ENCODE measurements at places on chromosomes 12 and 14.
A peak's percentile ranks its signal among the peaks of the same experiment; 100 is the strongest.

- no peak for DNase-seq
These were observed 35.4 kb upstream of the EIF5 start for GRCh38 chr14:103298620-103299019.

DNA sequence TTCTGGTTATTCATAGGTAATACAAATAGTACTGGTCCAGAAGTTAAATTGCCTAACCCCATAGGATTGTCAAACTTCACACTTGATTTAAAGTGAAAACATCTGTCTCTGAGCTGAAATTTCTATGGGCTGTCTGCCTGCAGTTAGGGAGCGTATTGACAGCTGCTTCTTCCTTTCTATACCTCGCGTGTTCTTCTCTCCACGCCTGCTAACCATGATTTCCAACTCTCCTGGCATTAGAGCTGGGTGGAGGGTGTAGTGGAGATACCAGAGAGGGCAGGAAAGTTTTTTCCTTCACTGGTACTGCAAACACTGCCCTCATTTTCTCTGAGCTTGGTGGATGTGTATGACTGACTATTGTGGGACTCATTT is 429.0 kb upstream of the FBXO33 start:
- no peak for DNase-seq

GRCh38 chr12:12033824-12034223 is 36.9 kb upstream of the BCL2L14 start:
- no peak for DNase-seq

- no peak for DNase-seq
These were observed 853 bp downstream of the TTC9 start for GRCh38 chr14:70642303-70643235.

GRCh38 chr14:45492876-45493275 is 239.9 kb upstream of the MIS18BP1 start:
- DNase-seq: no peak

DNA sequence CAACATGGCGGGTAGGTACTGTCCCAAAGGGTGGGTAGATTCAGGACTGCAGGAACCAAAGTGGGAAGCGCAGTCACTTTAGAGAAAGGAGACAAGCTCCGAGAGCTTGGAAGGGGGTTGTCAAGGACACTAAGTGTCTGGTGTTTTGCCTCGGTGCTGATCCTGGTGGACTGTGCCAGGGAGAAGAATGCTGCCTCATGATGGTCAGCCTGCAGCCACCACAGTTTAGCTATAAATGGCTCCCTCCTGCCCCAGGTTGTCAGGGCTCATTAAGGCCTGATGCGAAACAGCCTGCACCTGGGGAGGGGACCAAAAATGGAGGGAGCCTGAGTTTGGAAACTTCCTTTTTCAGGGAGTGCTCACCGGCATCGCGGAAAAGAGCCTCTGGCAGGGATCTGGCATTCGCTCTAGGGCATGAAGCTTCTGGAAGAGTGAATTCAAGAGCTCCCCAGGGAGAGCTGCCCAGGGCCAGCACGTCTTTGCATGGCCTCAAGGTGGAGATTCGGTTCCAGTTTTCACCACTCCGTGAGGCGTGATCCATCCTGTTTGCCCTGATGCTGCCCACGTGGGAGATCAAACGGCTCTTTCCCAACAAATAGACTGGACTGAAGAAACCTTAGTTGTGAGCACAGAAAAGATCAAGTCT is 164.0 kb downstream of the FOXN3 start:
- no peak for DNase-seq

GRCh38 chr12:115230606-115231005 is 546.6 kb upstream of the TBX3 start:
- DNase-seq: no peak

- no peak for DNase-seq
These were observed 37.9 kb downstream of the GLIPR1L2 start for GRCh38 chr12:75428767-75429166.

DNA sequence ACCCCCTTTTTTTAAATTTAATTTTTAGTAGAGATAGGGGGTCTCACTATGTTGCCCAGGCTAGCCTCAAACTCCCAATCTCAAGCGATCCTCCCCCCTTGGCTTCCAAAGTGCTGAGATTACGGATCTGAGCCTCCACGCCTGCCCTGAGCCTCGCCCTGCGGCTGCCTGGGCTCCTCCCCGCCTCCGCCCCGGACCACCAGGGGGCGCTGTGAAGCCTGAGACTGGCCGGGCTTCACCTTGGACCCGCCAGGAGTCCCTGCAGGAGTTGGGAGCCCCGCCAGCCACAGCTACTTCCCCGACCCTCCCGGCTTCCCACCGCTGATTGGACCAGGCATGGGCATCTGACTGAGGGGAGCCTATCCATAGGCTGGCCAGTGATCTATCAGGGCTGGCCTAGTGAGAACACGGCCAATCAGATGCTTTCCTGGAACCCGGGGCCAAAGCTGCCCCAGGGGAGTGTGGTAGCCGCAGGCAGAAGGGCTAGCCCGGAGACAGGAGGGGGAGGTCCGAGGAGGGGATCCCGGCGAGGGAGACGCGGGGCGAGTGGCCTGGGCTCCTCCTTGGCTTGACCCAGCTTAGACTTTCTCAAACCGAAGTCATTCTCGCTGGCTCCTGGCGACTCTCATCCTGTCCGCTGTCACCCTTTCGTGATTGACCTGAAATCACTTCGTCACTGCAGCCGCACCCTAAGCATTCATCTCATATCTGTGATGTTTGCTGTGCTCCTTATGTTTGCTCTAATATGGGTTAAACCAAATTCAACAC is 15.1 kb upstream of the ANKRD9 start:
- peak; percentile 95 for DNase-seq

GRCh38 chr12:95385246-95386035 is 88.5 kb upstream of the METAP2 start:
- DNase-seq: no peak

DNA sequence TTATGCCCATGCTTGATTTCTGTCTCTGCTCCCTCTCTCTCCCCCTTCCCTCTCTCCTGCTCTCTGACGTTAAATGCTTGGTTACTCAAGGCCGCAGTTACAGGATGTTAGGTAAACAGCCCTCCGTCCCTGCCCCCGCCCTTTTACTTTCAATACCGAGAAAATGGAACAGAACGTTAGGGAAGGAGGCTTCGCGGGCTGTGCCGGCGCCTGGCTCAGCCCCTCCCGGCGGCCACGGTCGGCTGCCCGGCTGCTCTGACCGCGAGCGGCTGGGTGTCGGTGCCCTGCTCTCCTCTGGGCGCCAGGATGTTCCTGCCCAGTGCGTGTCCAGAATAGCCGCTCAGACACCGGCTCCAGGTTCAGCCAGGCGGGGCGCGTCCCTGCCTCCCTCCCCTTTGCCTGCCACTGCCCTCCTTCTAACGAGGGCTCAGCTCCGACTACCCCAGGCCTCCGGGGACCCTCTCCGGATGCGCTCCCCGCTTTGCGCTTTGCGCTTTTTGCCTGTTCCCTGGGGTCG is 166.1 kb downstream of the ADCK1 start:
- DNase-seq: peak; percentile 68

DNA sequence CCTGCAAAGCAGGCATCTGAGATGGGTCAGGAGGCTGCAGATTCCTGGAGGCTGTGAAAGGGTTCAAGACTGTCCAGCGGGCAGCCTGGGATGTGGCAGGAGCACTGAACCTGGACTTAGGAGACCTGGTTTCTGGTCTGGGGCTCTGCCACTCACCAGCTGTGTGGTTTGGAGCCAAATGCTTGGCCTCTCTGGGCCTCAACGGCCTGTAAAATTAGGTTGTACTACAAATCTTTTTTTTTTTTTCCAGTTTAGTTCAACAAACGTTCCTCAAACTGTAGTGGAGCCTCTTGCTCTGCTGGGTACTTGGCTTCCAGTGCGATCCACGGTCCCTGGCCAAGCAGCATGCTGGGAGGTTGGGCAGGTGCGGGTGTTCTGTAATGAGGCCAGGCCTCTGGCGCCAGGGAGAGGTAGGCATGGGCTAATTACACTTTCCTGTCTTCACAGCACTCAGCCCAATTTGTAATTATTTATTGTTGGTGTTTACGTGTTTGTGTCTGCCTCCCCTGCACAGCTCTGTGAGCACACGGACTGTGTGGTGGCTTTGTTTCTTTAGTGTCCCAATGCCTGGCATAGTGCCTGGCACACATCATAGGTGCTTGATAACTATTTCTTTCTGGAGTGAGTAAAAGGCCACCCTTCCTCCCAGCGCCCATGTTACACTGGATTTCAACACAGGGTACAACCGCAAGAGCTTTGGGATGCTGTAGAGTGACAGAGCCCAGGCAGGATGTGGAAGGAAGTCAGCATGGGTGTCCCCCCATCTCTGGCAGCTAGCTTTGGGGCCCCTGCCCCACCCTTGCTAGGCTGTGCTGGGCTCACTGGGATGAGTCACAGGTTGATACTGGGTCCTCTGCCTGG is 5.8 kb upstream of the KRT80 start:
- peak; percentile 96 for DNase-seq

DNA sequence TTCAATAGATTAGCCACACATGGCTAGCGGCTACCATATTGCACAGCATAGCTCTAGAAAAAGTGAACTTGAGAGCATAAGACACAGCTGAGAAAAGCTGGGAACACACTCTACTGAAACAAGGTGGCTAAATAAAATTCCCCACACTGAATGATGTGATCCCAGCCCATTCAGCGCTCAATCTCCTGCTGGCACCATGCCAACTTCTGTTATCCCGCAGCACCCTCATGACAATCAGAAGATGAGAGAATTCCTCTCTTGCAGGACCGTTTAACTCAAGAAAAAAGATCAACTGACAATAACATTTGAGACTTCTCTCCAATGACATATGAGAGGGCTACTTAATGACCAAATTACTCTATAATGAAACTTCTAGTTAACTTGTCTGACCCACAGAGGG is 115.4 kb downstream of the ADAMTS20 start:
- DNase-seq: no peak

DNA sequence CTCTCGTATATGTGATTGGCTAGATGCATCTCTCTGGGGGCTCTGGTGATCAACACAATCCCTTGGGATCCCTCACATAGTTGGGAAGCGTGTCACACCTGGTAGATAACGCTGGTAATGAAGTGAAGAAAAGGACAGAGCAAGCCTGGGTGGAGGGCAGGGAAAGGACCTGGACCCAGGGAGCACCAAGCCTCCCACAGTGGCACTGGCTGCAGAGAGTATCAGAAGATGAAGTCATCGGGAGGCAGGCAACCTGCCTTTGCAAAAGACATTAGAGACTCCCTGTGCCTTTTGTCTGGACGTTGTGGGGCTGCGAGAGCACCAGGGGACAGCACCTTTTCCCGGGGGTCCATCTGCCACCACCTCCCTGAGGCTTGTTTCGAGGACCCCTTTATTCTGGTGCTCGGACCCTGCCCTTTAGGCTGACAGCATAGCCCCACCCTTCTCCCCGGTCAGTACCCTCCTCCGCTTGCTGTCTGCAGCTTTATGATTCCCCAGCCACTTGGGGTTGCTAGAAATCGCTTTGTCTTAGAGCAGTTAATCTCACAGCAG is 116.4 kb downstream of the EML1 start:
- DNase-seq: no peak

DNA sequence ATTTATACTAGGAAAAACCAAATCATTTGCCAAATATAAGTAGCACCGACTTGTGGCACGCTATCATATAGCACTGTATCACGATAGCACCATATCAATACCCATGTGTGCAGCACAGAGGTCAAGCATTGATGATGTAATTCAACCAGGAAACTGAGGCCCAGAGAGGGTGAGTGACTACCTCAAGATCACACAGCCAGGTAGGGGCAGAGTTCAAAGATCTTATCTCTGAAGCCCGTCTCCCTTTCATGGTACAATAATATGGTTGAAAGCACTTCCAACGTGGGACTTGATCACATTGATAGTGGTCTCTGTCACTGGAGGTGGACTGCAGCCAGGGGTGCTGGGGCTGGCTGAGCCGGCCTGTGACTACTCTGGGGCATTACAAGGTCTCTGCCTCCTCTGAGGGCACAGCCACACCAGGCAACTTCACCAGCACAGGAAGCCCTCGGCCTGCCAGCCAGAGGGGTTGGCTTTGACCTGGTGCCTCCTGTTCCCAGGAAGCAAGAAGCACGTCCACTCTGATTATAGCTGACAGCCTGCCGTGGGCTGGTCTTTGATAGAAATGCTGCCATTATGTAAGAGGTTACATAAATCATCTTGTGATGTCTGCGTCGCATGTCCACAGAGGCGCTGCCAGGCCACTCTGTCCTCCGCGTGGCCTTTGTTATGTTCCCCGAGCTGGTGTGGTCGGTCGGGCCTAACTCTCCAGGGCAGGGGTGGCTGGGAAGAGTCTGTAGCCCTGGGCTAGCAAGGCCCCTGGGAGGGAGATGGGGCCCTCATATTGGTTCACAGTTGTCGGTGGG is 5.9 kb upstream of the FAM181A start:
- DNase-seq: no peak

GRCh38 chr12:50103767-50104321 is at the start of gene GPD1:
Gene GPD1, plus strand, starts transcription at chr12:50104008. Its CDS starts 43 bp downstream, at chr12:50104051.
- no peak for DNase-seq

- DNase-seq: no peak
These were observed 128.8 kb downstream of the TSPAN9 start for GRCh38 chr12:3205742-3206519.

DNA sequence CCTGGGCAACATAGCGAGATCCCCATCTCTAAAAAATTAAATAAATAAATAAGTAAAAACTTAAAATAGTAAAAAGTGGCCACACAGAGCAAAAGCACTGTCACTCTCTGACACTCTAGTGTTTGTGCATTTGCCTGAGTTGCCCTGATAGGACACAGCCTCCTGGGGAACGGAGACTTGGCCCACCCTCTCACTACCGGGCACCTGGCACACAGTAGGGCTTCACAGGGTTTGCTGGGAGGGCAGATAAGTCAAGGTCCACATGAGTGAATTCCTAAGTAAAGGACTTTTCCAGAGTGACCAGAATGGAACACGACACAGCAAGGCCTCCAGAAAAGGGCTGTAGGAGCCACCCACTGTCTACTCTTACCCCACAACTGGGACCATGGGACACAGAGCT is 54.3 kb downstream of the SCARB1 start:
- DNase-seq: no peak

- no peak for DNase-seq
These were observed 98.1 kb downstream of the NUBPL start for GRCh38 chr14:31659278-31659677.

DNA sequence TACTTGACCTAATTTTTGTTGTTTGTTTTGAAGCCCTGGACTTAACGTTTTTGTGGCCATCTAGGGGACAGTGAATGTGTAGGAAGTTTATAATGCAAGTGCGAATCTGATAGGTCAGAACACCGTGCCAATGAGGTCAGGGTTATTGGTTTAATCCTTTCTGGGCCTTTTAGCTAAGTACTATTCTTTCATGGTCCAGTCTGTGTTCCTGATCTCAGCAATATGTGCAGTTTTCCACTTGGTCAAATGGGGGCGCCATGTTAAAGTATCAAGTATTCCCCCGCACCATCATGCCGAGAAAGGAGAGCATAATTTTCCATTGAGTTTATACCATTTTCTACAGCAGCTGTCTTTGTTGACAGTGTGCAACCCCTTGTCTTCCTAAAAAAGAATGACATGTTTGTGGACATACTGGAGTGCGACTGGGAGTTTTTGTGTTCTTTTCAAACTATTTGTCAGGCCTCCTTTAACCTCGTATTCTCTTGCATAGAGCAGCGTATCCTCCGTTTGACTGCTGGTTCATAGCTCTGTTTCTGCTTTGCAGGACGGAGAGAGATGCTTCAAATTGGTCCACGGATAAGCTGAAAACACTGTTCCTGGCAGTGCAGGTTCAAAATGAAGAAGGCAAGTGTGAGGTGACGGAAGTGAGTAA is 1.3 kb downstream of the AHSA1 start:
- DNase-seq: peak; percentile 65
